ENCODE measurements at places on chromosomes 1 and 21.

GRCh38 chr1:36861375-36861774 is 172.9 kb downstream of the GRIK3 start:
- DNase-seq = no peak

- no peak for DNase-seq
Measured at GRCh38 chr1:226649780-226650179, 89.3 kb downstream of the ITPKB start.

DNA sequence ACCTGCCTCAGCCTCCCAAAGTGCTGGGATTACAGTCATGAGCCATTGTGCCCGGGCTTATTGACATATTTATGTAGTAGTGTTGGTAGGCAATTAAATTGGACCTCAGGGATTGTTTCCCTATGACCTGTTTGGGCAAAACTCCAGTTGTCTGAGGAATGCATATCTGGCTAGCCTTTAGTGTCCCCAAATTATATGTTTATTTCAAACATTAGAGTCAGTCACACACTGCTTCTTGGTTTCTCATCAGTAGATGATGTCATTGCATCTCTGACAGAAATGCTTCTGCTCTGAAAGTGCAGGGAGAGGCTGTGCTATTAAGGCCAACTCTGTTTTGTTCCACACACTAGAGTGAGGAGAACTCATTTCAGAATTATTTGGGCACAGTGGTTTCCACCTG is 12.5 kb downstream of the PIP5K1A start:
- no peak for DNase-seq

DNA sequence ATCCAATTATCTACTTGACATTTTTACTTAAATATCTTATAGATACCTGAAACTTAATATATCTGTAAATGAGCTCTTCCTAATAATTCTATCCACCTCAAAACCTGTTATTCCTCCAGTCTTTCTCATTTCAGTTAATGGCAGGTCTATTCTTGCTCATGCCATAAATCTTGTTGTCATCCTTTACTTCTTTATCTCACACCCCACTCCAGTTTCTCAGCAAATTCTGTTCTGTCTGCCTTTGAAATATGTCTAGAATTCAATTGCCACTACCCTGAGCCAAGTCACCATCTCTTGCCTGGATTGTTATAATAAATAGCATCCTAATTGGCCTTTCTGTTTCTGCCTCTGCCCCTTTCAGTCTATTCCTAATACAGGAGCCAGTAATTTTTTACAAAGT is 105.8 kb downstream of the MAN1A2 start:
- no peak for DNase-seq

DNA sequence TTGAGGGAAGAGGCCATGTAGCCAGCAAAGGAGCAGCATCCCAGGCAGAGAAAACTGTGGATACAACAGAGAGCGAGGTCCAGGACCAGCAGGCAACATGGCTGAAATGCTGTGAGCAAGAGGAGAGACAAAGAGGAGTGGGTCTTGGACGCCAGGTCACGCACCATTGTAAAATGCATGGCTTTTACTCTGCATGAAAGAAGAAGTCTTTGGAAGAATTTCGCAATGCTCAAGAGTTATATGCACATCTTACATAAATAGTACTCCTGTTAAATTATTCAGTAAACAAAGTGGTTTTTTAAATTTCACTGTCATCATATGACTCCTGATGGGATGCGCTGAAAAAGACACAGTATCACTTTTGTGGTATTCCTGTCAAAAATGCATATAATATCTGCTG is 3.5 kb downstream of the CD244 start:
- DNase-seq = no peak

GRCh38 chr1:153827168-153827964 is 52.2 kb downstream of the SLC27A3 start:
- DNase-seq = no peak
